ENCODE measurements at places on chromosomes 12 and 14.

DNA sequence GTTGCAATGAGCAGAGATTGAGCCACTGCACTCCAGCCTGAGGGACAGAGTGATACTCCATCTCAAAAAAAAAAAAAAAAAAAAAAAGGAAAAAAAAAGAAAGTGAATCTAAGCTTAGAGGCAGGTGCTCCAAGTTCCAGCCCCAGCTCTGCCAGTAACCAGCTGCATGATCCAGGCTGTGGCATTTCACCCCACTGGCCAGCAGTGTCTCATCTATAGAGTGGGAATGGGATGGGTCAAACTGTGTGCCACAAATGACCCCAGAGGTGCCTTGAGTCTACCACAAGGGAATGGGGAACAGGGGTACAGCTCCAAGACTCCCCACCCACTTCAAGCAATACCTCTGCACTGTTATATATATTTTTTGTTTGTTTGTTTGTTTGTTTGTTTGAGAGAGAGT is 5.0 kb downstream of the PLEKHD1 start:
- DNase-seq, result no peak

GRCh38 chr12:67892259-67893021 is 96.8 kb upstream of the IFNG-AS1 start:
- no peak for DNase-seq

- DNase-seq, result no peak
These were observed 1.2 kb downstream of the KCNK10 start for GRCh38 chr14:88321692-88322503.

- no peak for DNase-seq
These were observed 75.9 kb downstream of the TMEM132D start for GRCh38 chr12:129827866-129828384.

- no peak for DNase-seq
These were observed 37.9 kb upstream of the ALDH2 start for GRCh38 chr12:111728795-111729194.

DNA sequence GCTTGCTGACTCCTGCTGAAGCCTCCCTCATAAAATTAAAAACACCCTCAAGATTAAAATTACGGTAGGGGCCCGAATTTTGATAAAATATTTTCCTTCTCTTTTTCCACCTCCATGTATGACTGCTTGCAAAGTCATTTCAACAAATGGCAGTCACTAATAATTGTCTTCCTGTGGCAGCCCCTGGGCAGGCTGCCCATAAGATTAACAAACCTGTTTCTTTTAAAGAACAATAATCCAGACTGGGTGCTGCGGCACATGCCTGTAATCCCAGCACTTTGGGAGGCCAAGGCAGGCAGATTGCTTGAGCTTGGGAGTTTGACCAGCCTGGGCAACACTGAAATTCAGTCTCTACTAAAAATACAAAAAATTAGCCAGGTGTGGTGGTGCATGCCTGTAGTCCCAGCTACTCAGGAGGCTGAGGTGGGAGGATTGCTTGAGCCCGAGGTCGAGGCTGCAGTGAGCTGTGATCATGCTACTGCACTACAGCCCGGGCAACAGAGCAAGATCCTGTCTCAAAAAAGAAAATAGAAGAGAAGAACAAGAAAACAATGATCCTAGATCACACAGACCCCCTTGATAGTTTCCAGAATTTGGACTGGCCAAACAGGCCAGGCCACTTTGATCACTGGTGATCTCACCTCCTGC is 8.7 kb downstream of the SAV1 start:
- DNase-seq, result no peak

- DNase-seq, result no peak
These were observed 31.5 kb upstream of the CCT2 start for GRCh38 chr12:69553628-69554248.

DNA sequence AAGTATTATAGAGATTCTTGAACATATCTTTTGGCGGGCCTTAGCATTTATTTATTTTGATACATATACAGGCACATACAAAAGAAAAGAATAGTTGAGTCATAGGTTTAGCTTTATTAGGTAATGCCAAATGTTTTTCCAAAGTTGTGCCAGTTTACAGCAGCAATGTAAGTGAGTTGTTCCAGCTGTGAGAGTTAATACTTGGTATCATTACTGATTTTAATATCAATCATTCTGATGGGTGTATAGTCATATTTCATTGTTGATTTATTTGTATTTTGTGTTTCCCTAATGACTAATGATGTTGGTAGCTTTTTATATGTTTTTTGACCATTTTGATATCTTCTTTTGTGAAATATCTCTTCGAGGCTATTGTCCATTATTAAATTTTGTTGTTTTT is 122.4 kb downstream of the MIPOL1 start:
- no peak for DNase-seq

DNA sequence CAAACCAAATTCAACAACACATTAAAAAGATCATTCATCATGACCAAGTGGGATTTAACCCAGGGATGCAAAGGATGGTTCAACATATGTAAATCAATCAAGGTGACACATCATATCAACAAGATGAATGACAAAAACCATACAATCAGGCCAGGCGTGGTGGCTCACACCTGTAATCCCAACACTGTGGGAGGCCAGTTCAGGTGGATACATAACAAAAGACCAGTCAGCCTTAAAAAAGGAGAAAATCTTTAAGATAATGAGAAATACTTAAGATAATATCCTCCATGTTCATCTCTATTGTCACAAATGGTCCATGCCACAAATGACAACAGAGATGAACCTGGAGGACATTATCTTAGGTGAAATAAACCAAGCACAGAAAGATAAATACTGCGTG is 12.4 kb downstream of the L2HGDH start:
- DNase-seq, result no peak

- no peak for DNase-seq
These were observed 34.5 kb downstream of the PRKCH start for GRCh38 chr14:61355892-61356325.

GRCh38 chr12:53743266-53744129 is 8.3 kb downstream of the CISTR start:
- peak; percentile 50 for DNase-seq

GRCh38 chr12:93857279-93857938 is 180.2 kb downstream of the CRADD start:
- DNase-seq, result no peak

GRCh38 chr14:59137256-59137655 is 51.2 kb upstream of the DAAM1 start:
- no peak for DNase-seq

DNA sequence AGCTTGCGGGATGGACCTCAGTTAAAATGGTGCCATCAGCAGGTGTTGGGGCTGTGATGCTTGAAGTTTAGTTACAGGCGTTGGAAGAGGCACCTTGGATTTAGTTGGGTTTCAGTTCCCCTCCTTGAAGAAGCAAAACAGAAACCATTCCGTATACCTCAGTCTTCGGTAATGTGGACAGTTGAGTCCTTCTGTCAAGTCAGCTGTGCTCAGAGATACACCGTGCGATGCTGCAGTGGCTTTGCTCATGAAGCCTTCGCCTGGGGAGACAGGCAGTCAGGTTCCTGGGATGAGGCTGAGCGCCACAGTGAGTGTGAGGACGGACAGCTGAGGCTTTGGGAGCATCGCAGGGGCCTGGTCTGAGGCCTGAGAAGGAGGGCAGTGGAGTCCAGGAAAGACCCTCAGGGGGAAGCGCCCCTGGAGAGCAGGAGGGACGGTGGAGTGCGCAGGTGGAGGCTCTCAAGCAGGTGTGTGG is 7.4 kb downstream of the RAN start:
- DNase-seq, result no peak

GRCh38 chr12:70106347-70106746 is 136.9 kb upstream of the CNOT2 start:
- no peak for DNase-seq

DNA sequence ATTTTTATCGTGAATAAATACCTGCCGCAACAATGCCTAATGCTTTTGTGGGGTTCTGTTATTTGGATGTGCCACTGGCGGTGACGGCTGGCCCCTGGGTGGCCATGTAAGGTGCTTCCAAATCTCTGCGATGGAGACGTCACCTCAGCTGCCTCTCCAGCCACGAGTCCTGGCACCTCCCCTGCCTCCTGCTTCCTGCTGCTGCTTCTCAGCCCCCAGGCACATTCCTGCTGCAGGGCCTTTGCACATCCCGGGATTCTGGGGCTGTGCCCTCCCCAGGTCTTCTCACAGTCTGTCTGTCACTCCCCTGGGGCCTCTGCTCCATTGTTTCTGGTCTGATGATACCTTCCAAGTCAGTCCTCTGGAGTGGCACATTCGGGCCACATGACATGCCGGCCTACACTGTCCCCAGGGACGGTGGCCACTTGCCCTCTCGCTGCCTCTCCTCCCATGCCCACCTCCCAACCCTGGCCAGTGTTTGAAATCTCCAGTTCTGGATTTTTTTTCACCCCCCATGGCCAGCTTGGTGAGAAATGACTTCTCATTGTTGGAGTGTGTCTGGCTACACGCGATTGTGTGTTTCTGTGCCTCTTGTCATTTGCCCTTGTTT is 151.8 kb downstream of the KIF26A start:
- no peak for DNase-seq

GRCh38 chr12:122028905-122029560 is 7.3 kb downstream of the BCL7A start:
- no peak for DNase-seq

DNA sequence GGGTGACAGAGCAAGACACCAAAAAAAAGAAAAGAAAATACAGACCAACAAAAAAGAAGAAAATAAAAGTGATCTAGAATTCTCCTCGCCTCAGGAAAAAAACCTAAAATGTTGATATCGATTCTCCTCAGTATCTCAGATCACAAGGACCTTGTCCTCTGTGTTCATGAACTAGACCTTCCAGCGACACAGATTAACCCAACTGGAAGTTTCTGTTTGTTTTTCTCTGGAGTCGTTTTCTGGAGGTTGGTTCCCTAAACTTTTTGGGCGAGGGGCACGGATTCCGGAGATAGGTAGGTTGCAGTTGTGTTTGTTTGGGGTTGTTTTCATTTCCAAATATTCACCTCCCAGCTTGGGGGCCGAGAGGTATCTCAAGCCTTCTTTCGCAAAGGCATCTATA is 559 bp upstream of the RFC5 start:
- DNase-seq, result no peak
